ENCODE measurements at places on chromosomes 5 and 9. TPM values are rescaled to one million over a fixed set of nuclear protein-coding genes. Genes with fewer than 3 reads are reported as not detected.

Gene PPP3R2
- not detected for total RNA-seq

Gene FAM151B
- 5.2 TPM for total RNA-seq

Gene GPRIN1
- 11.4 TPM for total RNA-seq

Gene ZDHHC11B
- total RNA-seq, result not detected

Gene CCDC127
- total RNA-seq, result 3.7 TPM

Gene PLAC8L1
- not detected for total RNA-seq

Gene TRIP13
- 50.0 TPM for total RNA-seq

Gene PAEP
- 4.9 TPM for total RNA-seq

Gene F2R
- 44.1 TPM for total RNA-seq

Gene PCAT7
- total RNA-seq, result not detected

Gene EXOSC3
- 57.7 TPM for total RNA-seq

Gene FGD3
- not detected for total RNA-seq

Gene PCDHGB1
- total RNA-seq, result 0.77 TPM

Gene ZNF354C
- total RNA-seq, result 5.0 TPM

Gene NR2F1
- total RNA-seq, result 0.33 TPM

Gene CTXN3
- total RNA-seq, result not detected

Gene LCN2
- not detected for total RNA-seq

Gene MED10
- 6.0 TPM for total RNA-seq

Gene IFNE
- under 0.01 TPM for total RNA-seq

Gene NME5
- 14.8 TPM for total RNA-seq

Gene CCDC152
- 0.34 TPM for total RNA-seq

Gene MYO10
- 134 TPM for total RNA-seq

Gene NPR2
- total RNA-seq, result 13.3 TPM

Gene C9
- total RNA-seq, result under 0.01 TPM

Gene CCNO
- 2.2 TPM for total RNA-seq

Gene STKLD1
- 2.0 TPM for total RNA-seq

Gene SLC2A8
- total RNA-seq, result 18.6 TPM

Gene FLT4
- not detected for total RNA-seq

Gene ZNF618
- total RNA-seq, result 8.2 TPM

Gene UGT3A2
- total RNA-seq, result not detected

Gene PCDHA9
- not detected for total RNA-seq

Gene GFI1B
- not detected for total RNA-seq

Gene C9orf85
- 12.0 TPM for total RNA-seq

Gene GGTA1
- total RNA-seq, result not detected

Gene DMGDH
- total RNA-seq, result 0.33 TPM

Gene TMEM267
- total RNA-seq, result 11.1 TPM

Gene GRM6
- not detected for total RNA-seq

Gene XRCC4
- total RNA-seq, result 13.4 TPM

Gene TRPM6
- total RNA-seq, result 0.93 TPM

Gene CBY3
- 0.36 TPM for total RNA-seq

Gene ECM2
- total RNA-seq, result not detected

Gene P4HA2
- 49.4 TPM for total RNA-seq

Gene SOX30
- not detected for total RNA-seq

All from melanocyte of skin (primary cell).